Fibroblast of skin of left biceps (primary cell): ENCODE measurements at places on chromosomes 12 and 14.

DNA sequence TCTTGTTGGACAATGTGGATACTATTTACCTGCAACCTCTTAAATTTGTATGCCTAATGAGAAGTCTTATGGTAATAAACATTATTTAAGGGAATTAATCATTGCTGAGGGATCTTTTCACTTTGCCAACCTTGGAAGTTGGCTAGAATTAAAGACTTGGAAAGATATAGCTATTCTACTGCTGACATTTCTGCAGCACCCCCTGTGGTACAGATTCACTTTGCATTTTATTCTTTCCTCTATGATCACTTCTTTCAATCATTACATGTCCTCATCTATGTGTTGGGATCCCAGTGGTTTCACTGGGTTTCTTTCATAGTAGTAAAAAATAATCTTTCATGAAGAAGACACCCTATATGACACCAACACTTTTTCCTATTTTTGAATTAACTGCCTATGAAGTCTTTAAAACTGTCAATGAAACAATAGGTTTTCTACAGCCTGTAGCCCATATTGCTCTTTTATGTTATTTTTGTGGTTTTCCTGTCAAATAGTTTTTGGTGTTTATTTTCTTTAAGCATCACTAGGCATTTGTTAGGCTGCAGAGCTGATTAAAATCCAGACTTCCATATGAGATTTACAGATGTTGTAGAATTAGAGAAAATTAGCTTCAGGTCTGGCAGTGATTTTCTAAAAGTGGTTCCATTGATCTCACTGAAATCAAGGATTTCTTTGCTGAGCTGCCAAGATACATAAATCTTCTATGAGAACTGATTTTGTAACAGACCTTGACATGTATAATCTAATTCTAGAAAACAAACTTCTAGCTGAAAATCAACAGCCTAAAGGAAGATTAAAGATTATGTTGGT is 256.1 kb downstream of the NAV3 start:
- peak; percentile 10 for DNase-seq

DNA sequence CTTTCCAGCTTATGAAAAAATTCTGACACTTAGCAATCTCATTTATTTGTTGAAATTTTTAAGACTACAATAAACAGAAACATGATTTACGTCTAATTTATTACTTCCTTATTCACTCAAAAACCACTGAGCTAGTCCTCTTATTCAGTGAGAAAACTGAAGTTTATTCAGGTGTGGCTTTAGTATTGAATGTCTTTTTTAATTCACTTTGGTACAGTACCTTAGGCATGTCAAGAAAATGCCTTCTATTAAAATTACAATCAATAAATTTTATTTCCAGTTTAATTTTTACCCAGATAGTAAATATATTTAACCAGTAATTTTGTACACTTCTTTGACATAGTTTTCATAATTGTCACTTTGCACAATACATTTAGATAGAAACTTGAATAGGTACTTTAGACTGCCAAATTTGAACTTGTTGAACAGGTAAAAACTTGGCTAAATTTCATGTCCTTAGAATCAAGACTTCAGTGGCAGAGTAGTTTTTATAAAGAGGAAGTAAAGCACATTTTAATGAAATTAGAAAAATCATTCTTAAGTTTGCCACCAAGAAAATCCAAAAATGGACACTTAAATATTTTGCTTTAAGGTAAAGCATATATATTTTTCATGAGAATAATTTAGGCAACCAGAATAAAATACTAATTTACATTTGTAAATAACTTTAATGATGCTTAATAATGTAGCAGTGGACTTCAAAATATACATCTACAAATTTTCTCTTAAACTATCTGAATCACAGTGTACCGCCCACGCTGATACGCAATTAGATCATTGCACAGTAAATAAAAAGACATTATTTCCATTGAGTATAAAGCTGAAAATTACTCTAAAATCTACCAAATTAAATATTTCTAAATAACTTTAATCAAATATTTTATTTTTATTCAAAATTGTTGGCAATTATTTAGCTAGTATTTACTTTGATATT is 159.1 kb downstream of the RASSF9 start:
- no peak for DNase-seq

DNA sequence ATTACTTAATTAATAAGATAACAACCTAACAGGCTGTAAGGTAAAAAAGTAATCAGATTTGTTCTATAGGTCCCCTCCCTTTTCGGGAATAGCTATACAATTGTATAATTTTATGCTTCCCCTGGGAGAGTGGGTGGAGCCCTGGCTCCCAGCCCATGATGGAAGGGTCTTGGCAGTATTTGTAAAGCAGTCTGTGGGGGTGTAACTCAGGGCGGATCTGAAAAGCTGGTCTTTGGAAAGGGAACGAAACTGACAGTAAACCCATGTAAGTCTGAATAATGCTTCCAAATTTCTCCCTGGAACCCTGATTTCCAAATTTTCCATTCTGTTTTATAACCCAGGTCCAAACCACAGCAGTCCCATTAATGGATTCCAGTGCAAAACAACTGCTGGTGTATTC is 110.4 kb downstream of the DAD1 start:
- no peak for DNase-seq

- no peak for DNase-seq
These were observed 155.9 kb downstream of the KCNH5 start for GRCh38 chr14:62889364-62889763.

DNA sequence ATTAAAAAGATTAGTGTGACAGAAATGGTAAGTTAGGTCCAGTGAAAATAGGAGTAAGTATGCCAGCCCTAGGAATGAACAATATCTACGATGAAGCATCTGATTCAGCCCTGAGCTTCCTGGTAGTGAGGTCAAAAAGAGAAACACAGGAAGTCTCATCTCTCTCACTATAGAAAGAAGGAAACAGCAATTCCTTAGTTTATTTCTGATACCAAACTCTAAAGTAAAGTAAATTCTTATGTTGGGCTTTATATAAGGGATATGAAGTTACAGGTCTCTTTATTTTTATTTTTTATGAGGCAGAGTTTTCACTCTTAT is 76.7 kb upstream of the RFLNA start:
- DNase-seq: no peak

- no peak for DNase-seq
These were observed 28.3 kb downstream of the NGB start for GRCh38 chr14:77242752-77243151.

GRCh38 chr14:54967496-54967895 is 59.4 kb downstream of the WDHD1 start:
- no peak for DNase-seq

- DNase-seq: no peak
These were observed 32.2 kb downstream of the RCOR1 start for GRCh38 chr14:102624666-102625065.

DNA sequence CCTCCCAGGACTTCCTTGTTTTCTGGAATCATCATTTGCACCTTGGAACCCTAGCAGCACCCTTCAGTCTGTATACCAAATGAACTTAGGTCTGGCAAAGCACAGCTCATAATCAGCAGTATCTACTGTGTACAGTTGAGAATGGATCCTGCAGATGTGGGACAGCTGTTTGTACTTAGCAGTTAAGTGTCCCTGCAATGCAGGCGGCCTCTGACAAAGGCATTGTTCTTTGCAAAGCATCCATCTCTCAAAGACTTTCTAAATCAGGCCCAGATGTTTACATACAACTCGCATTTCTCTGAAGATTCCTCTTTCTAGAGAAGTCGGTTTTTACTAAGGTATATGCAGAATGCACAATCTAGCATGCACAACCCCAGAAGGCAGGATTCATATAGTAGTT is 170.5 kb upstream of the RBM19 start:
- no peak for DNase-seq

DNA sequence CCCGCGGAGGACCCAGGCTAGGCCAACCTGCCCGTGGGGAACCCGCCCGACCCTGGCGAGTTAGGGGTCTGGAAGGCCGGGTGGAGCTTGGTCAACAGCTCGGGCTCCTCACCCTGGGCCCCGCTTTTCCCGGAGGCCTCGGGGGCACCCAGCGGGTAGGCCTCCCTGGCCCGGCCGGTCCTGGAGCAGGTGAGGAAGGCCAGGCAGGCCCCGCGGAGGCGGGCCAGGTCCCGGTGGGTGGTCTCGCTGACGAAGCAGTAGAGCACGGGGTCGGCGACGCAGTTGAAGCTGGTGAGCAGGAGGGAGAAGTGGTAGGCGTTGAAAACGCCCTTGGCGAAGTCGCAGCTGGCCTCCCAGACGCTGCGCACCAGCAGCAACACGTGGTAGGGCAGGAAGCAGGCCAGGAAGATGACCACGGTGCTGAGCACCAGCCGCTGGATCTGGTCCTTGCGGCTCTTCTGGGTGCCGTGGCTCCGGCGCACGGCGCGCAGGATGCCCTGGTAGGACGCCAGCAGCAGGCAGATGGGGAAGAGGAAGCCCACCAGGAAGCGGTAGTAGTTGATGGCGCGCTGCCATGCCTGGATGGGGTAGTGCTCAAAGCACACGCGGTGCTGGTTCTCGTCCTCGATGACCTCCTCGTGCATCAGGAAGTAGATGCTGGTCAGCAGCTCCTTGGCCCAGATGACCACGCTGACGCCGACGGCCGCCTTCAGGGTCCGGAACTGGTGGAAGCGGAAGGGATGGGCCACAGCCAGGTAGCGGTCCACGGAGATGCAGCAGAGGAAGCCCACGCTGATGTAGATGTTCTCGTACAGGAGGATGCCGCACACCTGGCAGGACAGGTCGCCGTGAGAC is 10.3 kb downstream of the GPR68 start:
- no peak for DNase-seq

DNA sequence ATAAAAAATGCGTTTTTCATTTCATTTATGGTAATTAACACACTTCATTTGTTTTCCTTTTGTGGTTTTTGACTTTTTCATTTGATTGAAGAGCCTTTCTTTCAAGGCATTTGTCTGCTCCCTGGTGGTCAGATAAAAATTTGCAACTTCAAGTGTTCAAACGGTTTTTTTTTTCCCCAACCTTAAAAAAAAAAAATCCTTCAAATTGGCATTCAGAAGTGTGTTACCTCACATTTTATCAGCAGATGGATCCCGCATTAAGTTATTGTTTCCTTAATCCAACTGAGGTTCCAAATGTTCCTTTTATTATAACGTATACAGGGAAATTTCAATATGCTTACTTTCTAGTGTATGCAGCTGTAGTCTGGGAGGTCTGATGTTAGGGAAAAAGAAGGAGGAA is 47.2 kb downstream of the MYF5 start:
- DNase-seq: no peak

DNA sequence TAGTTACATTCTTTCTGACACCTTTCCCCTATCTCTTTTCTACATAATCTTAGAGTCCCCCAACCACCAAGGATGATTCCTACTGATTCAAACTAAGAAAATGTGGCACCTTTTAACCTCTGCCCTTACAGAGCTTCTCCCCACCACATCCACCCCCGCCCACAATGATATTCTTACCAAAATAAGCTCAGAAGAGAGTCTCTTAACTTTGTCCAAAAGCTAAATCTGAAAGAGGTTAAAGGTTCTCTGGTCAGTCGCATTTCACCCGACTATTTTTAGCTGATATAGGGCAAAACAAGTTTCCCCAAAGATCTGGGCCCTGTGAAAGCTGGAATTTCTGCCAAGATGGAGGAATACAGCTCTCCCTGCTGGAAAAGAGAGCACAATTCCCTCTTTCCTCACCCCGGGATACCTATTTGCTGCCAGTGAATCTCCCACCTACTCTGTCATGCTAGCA is 128.6 kb downstream of the ZFP36L1 start:
- no peak for DNase-seq

- no peak for DNase-seq
These were observed 7.7 kb upstream of the KICS2 start for GRCh38 chr12:64229796-64230195.

DNA sequence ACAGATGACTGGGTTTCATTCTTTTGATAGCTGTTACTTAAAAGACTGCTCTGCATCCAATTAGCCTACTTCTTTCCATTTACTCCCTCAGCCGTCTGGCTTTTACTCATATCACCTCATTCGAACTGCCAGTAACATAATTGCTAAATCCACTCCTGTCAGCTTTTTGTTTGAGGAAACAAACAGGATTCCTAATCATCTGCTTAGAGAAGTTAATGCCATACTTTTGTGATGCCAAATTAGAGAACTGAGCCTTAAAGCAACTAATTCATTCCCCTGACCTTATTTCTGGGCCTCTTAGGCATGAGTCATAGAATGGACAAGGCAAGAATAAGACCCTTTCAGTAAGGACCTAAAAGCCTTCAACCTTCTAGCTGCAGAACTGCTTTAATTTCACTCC is 2.9 kb downstream of the OXA1L start:
- no peak for DNase-seq

DNA sequence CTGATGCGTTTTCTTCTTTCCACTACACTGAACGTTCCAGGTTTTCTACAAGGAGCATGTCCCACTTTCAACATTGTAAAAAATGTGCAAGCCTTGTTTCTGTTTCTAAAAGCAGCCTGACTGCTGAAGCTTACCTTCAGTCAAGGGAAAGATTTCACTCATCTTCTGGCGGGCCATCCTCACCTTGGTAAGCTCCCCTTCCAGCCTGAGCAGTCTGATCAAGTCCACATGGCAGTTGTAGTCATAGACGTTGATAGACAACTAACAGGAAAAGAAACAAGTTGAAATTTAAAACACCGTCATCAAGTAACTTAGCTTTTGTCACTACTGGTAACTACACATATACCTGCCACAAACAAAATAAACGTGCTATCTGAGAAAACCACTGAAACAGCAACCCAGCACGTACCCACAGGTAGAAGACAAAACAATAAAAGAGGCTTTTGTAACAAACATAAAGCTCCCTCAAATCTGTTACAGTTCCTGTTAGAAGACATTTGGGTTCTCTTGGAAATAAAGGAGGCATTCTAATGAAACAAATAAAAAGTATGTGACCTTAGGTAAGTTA is 11.9 kb downstream of the SART3 start:
- no peak for DNase-seq

GRCh38 chr14:94767321-94767878 is 2.5 kb downstream of the GSC start:
- DNase-seq: no peak

- DNase-seq: peak; percentile 30
These were observed 1.3 kb downstream of the AHSA1 start for GRCh38 chr14:77459072-77459723.

DNA sequence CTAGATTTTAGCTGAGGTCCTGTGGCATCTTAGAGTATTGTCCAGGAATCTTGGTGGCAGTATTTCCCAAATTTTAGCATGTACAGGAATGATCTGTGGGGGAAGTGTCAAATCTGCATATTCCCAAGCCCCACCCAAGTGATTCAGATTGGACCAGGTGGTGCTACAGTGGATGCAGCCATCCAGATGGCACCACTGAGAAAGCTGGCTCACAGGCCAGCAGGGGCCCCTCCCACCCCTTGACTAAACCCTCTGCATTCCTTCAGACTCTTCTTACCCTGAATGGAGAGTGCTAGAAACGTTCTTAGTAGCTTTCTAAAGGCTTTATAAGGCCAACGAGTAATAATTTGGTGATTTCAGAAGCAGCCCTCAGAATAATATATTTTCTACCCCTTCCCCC is 255.2 kb downstream of the NRXN3 start:
- DNase-seq: no peak

DNA sequence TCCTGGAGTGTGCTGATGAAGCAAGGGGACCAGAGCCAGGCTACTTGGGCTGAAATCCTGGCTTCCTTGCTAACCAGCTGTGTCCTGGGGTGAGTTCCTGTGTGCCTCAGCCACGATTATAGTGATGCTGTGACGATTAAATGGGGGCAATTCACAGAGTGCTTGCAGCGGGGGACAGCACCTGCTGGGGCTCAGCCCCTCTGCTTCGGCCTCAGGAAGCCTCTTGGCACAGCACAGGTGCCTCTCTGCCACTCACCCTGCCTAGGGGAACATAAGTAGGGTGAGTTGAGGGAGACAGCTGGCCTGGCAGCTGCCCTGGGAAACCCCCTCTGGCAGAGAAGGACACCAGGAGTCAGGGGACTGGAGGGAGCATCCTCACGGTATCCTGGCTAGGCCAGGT is 9.4 kb downstream of the KRT80 start:
- no peak for DNase-seq
